ENCODE measurements at places on chromosomes 7 and 10. TPM values are rescaled to one million over a fixed set of nuclear protein-coding genes. Genes with fewer than 3 reads are reported as not detected.

- DNase-seq, result no peak
Measured at GRCh38 chr10:61937631-61938351, 36.3 kb downstream of the ARID5B start.

DNA sequence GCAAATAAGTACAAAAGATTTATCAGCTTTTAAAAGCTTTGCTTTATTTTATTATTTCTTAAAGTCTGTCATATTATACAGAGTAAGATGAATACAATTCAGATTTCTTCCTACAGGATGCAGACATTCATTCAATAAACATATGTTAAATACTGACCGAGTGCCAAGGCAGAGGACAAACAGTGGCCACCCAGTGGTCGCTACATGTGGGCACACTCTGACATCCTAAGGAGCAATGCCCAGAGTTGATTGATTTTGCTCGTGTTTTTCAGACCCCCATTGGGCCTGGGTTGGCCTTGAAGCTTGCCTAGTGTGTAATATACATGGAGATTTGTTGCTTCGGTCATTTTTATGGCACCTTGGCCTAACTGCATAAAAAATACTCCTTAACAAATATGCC lies 201.2 kb downstream of the CCDC3 start:
- DNase-seq, result no peak

GRCh38 chr10:70441895-70442309 lies 421 bp upstream of the NODAL start:
- DNase-seq, result no peak

- no peak for DNase-seq
Measured at GRCh38 chr7:82323806-82324205, 119.8 kb downstream of the CACNA2D1 start.

GRCh38 chr7:1076184-1077072 lies 11.5 kb upstream of the GPER1 start:
- no peak for DNase-seq

- no peak for DNase-seq
Measured at GRCh38 chr10:73576178-73576889, 14.8 kb downstream of the USP54 start.

GRCh38 chr10:129445436-129446182 lies 21.4 kb upstream of the MGMT start:
- DNase-seq, result no peak

DNA sequence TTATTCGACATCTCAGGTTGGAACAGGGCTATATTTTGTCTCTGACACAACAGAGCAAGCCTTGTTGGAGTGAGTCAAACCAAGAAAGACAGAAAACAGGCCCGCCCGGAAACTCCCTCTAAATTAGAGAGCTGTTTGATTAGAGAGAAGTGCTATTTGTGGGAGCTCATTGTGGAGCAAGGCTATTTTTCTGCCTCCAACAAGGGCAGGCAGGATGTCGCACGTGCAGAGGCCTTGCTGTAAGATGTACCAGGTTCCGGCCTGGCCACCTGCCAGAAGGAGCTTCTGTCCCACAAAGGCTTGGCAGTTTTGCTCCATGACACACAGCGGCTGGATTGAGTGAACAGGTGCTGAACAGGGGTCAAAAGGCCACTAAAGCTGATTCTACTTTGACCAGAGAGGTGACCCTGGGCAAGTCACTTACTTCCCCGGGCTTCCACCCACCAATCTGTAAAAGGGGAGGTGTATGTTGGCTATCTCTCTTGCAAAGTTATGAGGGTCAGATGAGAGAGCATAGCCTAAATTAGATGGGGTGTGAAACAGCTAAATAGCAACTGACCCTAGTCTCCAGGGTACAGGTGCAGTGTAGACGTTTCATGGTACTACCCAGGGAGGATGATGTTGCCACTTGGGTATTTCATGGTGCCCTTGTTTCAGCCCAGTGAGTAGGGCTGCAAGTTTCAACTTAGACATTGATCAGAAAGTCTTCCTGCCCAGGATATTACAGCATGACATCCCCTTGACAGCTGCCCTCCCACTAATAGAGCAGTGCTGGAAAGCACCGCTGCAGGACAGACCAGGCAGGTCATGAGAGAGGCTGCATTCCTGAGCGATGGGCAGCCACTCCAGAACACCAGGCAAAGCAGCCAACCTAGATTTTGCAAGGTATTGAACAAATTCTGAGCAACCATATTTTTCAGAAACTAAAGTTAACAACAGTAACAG lies 62.0 kb downstream of the VSTM4 start:
- peak; percentile 45 for DNase-seq

DNA sequence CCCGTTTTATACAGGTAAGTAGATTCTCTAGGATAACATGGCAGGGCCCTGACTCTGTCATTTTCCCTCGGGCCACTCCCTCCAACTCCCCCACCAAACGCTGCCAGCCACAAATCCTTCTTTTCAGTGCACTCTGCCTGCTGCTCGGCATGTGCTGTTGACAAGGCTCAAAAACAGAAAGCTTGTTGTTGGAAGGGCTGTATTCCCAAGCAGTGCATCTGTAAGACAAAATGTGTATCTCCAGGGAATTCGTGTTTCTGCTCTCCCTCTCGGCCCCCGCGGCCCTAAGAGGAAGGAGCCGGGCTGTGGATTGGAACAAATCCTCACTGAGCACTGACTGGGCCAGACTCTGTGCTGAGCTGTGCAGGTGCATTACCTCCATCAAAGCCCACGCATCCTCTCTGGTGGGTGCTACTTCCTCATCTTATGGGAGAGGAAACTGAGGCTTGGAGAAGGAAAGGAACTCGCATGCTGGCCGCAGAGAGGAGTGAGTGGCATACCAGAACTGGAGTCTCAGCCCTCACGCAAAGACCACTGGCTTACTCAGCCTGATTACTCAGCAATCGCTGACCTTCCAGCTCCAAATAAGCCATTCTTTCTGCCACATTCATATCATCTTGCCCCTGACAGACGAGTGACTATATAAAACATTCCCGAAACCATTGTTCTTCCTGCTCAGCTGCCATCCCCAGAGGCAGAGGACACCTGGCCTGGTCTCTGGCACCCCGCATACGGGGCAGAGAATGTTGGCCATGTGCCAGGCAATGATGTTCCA lies 33.5 kb upstream of the ENO4 start:
- DNase-seq, result peak; percentile 65

- no peak for DNase-seq
Measured at GRCh38 chr10:76766682-76767081, 870.9 kb downstream of the KCNMA1 start.

Gene ECD
- total RNA-seq, result 35.4 TPM

Gene PCLO
- total RNA-seq, result 1.4 TPM

Gene ZNF727
- total RNA-seq, result 1.9 TPM

Gene PPP1R3C
- total RNA-seq, result 14.7 TPM

Gene AMZ1
- total RNA-seq, result not detected

Gene TMEM270
- not detected for total RNA-seq

Gene NKX6-2
- total RNA-seq, result not detected

All from lower leg skin (tissue), 4 donors.